Stimulated activated CD4-positive, alpha-beta T cell treated with anti-CD3 and anti-CD28 coated beads, TNF-alpha, amount 100 ng/mL, for 1 hour (primary cell): ENCODE measurements at places on chromosomes 12 and 14.

DNA sequence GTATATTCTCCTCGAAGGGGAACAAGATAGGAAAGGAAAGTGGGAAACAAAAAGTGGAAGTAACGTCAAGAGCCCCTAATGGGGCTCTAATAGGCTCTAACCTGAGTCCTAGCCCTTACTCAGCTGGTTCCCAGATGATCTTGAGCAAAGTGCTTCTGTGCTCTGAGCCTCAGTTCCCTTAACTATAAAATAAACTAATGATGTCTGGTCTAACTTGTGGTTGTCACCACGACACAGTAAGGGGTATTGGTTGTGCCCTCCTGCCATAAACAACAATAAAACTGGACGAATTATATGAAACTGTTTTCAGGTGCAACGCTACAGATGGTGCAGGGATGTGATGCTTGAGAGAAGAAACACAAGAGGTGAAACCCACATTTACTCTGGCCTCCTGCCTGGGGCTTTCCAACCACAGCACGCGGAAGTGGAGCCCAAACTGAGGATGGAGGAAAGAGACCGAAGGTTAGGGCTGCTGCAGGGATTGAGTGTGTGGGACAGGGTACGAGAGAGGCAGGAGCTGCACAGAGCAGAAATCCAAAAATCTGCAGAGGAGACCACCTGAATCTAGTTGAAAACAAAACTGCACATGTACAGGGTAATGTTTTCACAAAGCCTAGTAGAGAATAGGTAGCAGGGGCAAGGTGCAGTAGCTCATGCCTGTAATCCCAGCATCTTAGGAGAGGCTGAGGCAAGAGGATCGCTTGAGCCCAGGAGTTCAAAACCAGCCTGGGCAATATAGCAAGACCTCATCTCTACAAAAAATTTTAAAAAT lies 45.6 kb upstream of the BCL2L14 start:
- no peak for DNase-seq

GRCh38 chr12:4643747-4644146 lies 5.1 kb downstream of the AKAP3 start:
- no peak for DNase-seq

- DNase-seq: no peak
These were observed 125.2 kb upstream of the FKBP4 start for GRCh38 chr12:2669560-2669959.

- DNase-seq: no peak
These were observed 33.9 kb downstream of the SERPINA3 start for GRCh38 chr14:94646066-94646465.

DNA sequence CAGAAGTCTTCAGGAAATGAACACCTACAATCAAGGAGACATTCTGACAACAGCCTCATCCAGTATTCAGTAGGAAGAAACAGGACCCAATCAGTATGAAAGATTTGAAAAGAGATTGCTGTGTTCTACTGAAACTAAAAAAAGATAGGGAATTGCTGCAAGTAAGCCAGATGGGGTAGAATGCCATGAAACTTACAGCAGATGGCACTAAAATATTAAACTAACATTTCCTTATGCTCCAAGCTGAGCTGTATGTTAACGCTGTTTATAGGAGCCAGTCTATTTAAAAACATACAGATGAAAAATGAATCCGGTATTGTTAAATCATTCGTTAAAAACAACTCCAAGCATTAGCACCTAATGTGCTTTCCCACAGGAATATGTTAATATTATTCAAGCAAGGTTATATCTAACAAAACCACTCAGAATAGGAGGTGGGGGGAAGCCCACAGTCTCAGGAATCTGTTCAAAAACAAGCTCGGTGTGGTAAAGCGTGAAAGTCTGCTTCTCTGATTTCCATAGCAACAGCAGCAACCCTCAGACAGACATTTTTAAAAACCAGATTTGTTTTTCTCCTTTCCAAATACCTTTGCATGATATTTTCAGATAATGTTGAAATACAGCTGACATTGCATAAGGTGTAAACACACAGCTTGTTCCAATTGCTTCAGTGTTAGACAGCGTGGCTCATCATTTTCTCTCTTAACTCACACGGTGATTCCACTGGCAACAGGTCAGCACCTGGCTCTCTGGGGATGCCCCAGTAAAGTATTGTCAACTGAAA lies 131.4 kb upstream of the CCDC175 start:
- no peak for DNase-seq

- no peak for DNase-seq
These were observed 2.0 kb upstream of the ZNF410 start for GRCh38 chr14:73884438-73885190.

DNA sequence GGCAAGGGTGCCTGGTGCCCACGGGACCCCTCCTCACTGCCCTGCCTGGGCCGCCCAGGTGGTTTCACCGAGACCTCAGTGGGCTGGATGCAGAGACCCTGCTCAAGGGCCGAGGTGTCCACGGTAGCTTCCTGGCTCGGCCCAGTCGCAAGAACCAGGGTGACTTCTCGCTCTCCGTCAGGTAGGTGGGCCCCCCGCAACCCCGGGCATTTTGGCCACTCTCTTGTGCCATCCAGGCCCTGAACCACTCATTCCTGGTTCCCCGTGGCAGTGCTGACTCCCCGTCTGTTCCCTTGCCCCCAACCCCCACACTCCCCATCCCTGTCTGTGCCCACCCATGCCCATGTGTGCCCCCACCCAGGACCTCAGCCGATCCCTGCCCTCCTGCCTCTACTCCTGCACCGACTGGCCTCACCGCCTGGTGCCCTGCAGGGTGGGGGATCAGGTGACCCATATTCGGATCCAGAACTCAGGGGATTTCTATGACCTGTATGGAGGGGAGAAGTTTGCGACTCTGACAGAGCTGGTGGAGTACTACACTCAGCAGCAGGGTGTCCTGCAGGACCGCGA lies 480 bp downstream of the PTPN6 start:
- DNase-seq: no peak

DNA sequence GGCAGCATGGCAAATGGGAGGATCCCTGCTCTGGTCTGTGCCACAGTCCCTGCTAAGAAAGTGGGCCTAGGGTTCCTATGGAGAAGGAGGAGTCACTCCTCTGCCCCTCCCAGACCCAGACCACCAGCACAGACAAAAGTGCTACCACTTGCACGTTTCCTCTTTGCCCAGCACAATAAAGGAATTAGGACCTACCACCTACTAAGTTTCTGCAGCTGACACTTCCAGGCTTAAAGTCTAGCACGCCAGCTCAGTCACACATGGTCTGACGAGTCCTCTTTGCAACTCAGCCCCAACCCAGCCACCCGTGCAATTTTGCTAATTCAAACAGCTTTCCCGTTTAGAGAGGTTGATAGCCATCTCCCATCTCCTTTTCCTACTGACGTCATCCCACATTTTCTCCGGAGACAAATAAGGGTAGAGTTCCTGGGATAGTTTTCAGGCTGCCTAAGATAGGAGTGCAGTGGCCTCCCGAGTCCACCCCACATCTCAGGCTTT lies 66.2 kb upstream of the PTGR2 start:
- DNase-seq: no peak

GRCh38 chr12:24854017-24854416 lies 94.9 kb downstream of the BCAT1 start:
- no peak for DNase-seq

- DNase-seq: no peak
These were observed 158.3 kb downstream of the ADGRD1 start for GRCh38 chr12:131112021-131112420.

DNA sequence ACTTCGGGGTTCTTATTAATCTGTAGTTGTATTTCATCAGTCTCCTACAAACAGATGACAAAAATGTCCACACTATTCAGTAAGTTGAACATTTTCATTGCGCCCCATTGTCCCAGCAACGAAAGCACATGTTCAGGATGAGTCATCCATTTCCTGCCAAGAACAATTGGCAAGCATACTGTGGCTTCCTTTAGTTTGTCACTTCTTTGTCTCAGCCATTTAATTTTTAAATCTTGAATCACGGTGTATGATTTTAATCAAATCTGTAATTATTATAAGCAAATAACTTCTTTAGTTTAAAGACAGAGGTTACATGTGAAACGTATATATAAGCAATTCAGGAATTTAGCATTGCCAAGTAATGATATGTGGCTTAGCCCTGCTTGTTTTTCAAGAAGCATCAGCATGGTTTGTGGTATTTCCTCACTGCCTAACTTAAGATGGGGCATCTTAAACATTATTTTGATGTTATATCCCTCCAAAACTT lies 211.3 kb upstream of the KRR1 start:
- peak; percentile 3 for DNase-seq
